Hepatic stellate cell (primary cell): ENCODE measurements at places on chromosomes 11 and 22.

DNA sequence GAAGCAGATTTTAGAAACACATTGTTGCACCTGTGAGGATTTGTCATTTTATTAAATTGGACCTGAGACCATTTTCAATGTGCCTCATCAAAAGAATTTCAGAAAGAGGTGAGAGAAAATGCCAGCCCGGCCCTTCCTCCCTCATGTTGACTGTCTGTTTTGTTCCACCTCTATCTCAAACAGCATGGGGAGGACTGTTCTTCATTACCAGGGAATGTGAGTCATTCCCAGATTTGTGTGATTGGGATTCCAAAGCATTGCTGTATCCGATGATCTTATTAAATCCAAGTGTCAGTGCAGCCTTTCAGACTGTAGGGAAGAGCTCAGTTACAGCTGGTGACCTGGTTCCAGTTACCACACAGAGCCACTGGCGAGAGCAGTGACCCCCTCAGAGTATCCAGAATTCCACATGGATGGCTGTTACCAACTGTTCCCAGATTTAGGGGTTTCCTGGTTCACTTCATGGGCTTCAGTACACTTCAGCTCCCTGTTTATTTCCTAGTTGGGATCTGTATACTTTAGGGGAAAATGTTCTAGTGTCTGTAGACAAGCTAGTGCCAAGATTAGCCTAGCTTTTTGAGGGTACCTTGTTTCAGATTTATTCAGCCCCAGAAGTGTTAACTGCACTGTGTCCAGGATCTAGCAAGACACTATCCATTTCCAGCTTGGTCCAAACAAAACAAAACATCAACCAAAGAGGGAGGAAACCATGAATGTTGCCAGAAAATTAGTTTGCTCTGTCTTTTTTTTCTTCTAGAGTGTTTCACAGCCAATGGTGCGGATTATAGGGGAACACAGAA, 20.9 kb downstream of the KREMEN1 start:
- no peak for DNase-seq

DNA sequence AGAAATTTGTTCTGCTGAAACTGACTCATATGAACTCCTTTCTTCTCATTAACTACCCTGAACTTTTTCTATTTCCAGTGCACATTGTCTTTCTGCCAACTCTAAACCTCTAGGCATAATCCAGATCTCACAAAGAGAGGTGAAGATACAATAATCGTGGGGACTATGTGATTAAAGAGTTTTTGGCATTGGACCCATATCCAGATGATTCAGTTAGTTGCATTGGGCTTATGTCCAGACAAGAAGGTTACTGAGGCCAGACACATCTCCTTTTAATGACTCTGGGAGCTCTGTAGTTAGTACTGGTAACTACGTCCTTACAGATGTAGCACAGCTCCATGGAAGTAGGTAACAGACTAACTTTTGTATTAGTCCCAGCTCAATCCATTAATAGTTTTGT, 273.0 kb downstream of the CASP12 start:
- no peak for DNase-seq

DNA sequence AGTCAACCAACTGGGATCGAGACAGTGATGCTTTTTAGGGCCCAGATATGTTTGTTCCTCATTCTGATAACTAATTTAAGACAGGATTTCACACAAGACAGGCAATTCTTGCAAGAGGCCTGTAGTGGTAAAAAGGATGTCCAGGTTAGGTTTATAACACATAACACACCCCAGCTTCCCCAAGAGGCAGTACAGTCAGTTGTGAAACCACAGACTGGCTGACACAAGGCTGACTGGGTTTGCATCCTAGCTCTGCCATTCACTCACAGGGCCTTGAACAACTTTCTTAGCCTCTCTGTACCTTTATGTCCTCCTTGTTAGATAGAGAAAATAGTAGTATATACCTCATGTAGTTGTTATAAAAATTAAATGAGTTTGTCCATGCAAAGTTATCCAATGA, 55.0 kb upstream of the PTH start:
- no peak for DNase-seq

DNA sequence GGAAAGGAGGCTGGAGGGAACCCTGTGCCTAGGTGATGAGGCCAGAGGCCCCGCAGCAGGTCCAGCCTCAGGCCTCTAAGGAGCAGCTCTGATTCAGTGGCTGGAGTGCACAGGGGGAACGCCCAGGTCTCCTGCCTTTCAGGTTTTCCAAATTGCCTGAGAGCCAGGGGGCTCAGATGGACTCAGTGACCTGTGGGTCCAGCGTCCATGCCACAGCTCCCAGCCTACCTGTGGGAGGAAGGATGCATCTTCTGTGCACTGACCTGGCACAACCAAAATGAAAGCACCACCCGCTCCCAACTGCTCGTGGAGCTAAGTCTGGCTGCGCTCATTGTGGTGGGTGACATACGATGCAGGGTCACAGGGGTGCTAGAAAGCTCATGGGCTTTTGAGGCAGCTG, 82.8 kb downstream of the FEZ1 start:
- DNase-seq: no peak

DNA sequence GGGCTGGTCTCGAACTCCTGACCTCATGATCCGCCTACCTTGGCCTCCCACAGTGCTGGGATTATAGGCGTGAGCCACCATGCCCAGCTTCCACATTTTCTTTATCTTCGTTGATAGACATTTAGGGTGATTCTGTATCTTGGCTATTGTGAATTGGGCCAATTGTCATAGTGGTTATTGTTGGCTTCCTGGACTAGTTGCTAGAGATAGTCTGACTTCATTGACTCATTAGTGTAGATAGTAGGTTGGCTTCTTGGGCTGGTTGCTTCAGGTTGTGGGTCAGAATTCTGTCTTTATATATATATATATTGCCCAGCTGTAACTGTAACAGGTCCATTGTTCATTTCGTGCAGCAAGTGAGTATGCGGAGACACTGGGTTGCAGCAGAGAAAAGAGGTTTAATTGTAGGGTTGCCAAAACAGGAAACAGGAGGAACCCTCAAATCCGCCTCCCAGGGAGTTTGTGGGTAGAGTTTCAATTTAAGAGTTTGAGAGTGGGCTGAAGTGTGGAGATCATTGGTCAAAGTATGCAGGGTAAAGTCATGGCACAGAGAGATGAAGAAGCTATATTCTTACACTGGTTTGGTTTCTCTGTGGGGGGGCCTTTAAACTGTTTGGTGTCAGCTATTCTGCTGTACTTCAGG, 22.0 kb downstream of the ATG13 start:
- no peak for DNase-seq

GRCh38 chr22:20565079-20565734, 57.8 kb downstream of the MED15 start:
- no peak for DNase-seq

DNA sequence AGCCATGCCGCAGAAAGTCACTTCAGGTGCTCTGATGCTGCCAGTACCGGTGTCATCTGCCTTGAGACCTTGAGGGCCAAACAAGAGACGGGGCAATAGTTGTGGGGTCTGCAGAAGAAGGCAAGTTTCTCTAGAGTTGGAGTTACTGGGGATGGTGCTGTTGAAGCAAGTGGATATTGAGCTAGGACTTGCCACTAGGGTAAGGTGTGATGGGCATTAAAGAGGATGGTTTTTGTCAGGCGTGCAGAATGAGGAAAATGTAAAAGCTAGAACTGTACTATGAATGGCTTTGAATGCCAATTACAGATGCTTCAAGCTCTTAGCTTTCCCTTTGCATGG, 61.6 kb downstream of the TNRC6B start:
- DNase-seq: no peak
